Osteoblast (primary cell): ENCODE measurements at places on chromosomes 5 and 9.
A peak's percentile ranks its signal among the peaks of the same experiment; 100 is the strongest.

- DNase-seq, result no peak
Measured at GRCh38 chr5:109982966-109983534, 293.3 kb downstream of the MAN2A1 start.

GRCh38 chr5:128409166-128409800 lies 128.8 kb downstream of the FBN2 start:
- DNase-seq, result no peak

DNA sequence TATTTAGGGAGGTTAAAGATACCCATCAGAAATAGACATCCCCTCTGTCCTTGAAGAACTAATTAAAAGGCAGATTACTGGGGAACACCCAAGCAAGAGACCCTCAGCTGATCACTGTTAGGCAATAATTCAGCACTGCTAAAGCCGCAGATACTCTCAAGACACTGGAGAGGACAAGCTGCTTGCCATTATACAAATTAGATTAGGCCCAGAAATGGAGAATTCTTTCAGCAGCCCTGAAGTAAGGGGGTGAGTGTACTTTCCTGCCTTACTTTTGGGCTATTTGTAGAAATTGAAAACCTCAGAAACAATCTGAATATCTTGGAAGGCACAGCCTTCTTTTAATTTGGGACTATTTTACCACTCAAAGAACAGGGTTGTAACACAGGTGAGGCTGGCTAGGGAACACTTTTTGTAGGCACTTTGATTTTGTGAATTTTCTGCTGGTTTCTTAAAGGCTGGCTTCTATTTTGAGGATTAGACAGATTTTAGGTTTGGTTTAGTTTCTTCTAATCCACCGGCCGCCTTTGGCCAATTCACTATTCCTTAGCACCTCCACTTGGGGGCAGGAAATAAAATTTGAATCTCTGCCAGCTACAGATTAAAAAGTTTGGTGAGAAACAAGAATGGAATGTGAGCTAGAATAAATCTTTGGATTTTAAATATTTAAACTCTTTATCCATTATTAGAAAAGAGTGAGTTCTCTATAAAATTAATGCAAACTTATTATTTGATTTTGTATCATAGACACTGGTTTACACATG lies 106.0 kb downstream of the SMARCA2 start:
- no peak for DNase-seq

GRCh38 chr5:159777049-159777660 lies 139.1 kb upstream of the ADRA1B start:
- DNase-seq, result peak; percentile 87

DNA sequence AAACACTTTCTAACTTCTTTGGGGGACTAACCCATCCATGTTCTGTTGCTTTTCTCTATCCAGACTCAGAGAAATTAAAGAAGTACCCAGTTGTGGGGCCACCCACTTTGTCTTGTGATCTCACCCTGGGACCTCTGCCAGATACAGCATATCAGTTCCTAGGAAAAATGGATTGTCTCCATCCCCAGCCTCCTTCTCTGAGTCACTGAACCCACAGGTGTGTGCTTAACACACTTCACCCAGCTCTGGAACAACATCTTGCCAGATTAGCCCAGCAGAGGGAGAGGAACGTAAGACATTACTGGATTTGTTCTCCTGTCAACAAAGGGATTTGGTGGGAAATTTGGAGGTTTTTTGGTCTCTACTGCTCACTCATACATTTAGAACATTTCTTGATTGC lies 19.2 kb downstream of the FAM240B start:
- no peak for DNase-seq

- DNase-seq, result no peak
Measured at GRCh38 chr9:77896938-77897667, 134.5 kb downstream of the GNAQ start.

- DNase-seq, result peak; percentile 83
Measured at GRCh38 chr9:136015656-136016571, 54.7 kb upstream of the UBAC1 start.

- peak; percentile 14 for DNase-seq
Measured at GRCh38 chr5:52684051-52684450, 103.7 kb upstream of the ITGA1 start.

DNA sequence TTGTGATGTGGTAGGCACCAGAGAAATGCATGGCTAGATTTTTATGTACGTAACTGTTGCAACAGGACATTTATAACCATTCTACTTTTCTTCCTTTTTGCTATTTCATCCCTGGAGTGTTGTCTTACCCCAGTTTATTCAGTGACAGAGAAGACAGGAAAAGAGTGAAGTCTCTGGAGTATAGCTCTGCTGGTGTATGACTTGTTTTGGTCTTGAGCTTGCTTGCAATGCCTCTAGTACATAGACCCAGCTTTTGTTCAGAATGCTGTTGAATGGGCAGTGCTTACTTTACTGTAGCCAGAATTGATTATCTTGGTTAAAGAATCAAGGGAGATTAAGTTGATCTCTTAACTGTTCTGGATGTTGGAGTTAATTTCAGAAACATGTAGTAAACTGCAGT lies 94.3 kb downstream of the PBX3 start:
- DNase-seq, result no peak

- DNase-seq, result no peak
Measured at GRCh38 chr9:89477811-89478630, 19.9 kb downstream of the SEMA4D start.

- DNase-seq, result no peak
Measured at GRCh38 chr9:134712926-134713325, 71.3 kb downstream of the COL5A1 start.

- no peak for DNase-seq
Measured at GRCh38 chr5:67166460-67167285, 29.9 kb downstream of the CD180 start.

DNA sequence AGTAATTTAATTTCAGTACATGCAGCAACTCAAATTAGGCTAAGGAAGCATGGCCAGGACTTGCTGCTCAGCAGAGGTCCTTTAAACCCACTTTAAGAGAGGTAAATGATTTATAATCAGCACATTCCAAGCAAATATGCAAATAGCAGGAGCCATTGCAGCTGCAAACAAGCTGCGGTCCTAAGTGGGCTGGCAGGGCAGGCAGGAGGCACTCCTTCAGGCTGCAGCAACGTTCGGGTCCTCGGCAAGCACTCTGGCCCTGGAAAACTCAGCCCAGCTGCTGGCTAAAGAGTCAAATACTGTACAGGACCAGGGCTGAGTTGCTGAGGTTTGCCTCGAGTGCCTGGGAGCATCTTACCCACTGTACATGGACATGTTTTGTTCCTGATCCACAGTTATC lies 126.9 kb downstream of the FSTL4 start:
- DNase-seq, result no peak

GRCh38 chr5:90590-91547 lies 1.1 kb upstream of the PLEKHG4B start:
- peak; percentile 90 for DNase-seq

- no peak for DNase-seq
Measured at GRCh38 chr5:76166886-76167576, 83.8 kb downstream of the SV2C start.

GRCh38 chr5:66906021-66906420 lies 290.6 kb downstream of the CD180 start:
- DNase-seq, result no peak

DNA sequence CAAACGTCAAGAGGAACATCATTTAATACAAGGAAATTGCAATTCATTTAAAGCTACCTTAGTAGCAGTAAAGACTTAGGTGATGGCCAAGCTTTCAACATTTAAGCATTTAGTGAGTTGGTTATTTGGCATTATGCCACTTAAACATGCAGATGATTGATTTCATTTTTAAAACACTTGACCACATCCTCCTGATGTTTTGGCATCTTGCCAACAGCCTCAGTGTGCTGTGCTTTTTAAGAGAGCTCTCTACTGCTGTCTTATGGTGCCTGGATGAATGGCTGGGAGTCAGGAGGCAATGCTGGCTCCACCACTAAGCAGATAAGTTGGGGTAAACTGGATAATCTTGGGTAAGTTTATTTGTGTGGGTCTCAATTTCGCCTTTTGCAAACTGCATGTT lies 364.5 kb downstream of the MAN2A1 start:
- peak; percentile 5 for DNase-seq

GRCh38 chr5:133155326-133155969 lies 103.6 kb downstream of the HSPA4 start:
- no peak for DNase-seq

GRCh38 chr5:71586052-71586940 lies 844 bp upstream of the MCCC2 start:
- no peak for DNase-seq

- DNase-seq, result no peak
Measured at GRCh38 chr5:94423411-94423810, 195.0 kb downstream of the KIAA0825 start.

GRCh38 chr5:50564079-50564478 lies 102.4 kb upstream of the PARP8 start:
- DNase-seq, result no peak

GRCh38 chr5:111385970-111386831 lies 126.1 kb downstream of the STARD4 start:
- no peak for DNase-seq

GRCh38 chr5:79736528-79737514 lies 47.2 kb downstream of the CMYA5 start:
- DNase-seq, result no peak

DNA sequence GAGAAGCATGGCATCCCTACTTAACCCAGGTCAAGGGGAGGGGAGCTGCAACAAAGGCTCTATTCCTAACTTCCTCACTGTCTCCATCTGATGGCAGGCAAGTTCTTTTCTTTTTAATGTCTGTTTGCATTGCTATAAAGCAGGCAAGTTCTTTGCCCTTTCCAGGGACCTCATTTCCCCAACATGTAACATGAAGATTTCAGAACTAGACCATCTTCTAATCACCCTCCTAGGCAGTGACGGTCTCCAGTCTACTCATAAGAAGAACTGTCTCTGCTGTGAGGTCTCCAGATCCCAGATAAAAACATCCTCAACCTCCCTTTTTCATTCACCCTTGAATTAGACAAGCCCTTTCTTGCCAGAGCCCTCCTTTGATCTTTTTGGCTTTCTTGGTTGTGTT lies 42.1 kb downstream of the PPP1R2B start:
- no peak for DNase-seq

DNA sequence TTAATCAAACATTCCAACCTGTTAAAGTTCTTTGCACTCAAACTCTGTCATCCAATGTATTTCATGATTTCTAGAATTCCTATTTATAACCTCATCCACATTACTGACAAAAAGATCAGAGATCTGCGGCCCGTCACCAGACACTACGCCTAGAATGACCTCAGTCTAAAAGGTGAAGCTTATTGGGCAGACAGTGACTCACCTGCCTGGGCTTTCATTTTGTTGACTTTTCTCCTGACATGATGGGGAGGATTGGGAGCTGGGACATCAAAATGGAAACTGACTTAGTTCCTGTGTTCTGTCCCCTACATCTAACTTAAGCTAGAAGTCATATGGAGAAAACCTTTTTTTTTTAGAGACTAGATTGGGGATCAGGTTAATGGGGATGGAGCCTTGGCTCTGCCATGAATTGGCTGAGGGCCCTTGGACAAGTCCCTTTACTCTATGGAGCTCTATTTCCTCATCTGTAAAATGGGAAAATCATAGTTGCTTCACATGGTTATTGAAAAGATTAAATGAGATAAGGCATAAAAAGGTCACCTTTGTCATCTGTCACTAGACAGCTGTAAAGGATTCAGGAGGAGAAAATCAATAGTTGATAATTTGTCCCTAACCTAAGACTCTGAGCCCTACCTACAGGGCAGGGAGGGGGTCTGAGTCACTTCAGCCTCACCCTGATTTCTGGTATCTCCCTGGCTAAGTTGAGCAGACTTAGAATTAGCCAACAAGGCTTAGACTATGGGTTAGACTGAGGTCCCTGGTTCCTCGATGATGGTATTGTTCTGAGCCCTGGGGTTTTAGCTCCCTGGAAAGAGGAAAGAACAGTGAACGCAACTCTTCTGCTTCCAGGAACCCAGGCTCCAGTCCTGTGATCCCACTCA lies 224.8 kb upstream of the TBC1D2 start:
- no peak for DNase-seq

DNA sequence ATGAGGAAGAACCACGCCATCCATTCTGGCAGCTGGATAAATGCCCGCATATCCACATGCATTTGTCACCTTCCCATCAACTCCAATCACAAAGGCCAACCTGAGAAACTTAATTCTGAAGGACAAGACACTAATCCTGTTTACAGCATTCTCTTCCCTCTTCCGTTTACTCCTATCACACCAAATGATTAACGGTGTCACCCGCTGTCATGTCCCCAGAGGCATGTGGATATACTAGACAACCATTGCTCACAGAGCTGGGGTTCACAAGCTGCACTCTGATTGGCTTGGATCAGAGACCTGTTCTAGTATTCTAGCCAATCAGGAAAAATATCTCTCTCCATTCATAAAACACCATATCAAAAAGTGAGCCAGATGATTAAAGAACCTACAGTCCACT lies 3.6 kb downstream of the MACROH2A1 start:
- DNase-seq, result no peak

DNA sequence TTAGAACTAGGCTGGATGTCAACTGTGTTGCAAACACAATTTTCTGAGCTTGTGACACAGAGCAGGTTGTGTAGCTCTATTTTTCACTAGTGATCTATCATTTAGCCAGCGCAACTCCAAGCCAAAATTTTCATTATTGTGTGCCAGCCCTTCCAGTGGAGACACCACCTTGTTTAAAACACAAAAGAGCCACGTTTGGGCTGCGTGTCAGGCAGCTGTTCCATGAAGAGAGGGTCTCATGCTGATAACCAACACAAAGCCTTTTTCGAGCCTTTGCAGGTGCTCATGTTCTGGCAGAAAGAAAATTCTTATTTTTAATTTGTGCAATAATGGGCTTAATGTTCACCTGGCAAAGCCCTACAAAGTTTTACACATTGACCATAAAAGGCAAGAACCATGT lies 237.6 kb upstream of the RGMB start:
- no peak for DNase-seq

DNA sequence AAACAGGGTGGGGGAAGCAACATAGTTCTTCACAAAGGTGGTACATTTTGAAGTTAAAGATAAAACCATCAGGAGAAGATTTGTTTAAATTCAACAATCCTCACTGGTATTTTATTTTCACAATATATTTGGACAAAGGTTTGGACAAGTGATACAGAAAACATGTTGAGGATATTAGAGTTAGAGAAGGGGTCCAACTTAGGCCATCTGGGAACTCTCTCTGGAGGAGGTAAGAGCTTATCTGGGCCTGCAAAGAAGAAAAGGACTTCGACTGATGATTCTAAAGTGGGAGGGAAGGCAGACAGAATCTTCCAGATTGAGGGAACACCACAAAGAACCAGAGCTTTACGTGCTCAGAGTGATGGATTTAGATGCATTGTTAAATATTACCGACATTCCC lies 58.5 kb downstream of the SGCD start:
- DNase-seq, result no peak

- no peak for DNase-seq
Measured at GRCh38 chr5:89283728-89284493, 400.9 kb upstream of the MEF2C start.
